Stimulated activated CD8-positive, alpha-beta memory T cell treated with anti-CD3 and anti-CD28 coated beads, Interleukin-15, amount 100 ng/mL, for 1 hour (primary cell): ENCODE measurements at places on chromosomes 4 and X.

DNA sequence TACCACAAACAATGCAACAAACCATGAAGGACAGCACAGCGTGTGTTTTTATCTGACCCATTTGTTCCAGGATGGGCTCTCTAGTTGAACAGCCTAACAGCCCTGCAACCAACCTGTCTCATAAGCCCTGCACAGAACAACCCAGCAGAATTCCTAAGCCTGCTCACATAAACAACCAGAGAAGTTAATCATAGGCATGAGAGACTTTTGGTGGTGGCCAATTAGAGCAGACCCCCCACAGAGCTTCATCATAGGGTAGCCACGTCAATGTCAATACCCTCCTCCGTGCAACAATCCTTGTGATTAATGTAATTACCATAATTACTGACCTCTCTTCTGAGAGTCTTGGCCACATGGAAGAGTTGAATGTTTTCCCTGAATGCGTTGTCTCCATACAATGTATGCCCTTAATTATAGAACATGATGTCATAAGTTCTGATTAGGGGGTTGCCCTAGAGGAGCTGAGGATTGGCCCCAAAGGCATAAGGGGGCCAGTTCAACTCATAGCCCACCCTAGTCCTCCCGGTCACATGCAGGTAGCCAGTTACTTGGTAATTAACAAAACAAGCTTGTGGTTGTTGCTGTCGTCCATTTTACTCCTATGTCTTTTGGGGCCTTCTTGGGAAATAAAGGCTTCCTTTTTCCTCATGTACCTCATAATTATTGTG lies 92.7 kb downstream of the SYNPO2 start:
- DNase-seq = no peak

- no peak for DNase-seq
Measured at GRCh38 chr4:87853108-87853507, 20.3 kb downstream of the MEPE start.

- DNase-seq = no peak
Measured at GRCh38 chr4:81030981-81031791, 678 bp downstream of the BMP3 start.

DNA sequence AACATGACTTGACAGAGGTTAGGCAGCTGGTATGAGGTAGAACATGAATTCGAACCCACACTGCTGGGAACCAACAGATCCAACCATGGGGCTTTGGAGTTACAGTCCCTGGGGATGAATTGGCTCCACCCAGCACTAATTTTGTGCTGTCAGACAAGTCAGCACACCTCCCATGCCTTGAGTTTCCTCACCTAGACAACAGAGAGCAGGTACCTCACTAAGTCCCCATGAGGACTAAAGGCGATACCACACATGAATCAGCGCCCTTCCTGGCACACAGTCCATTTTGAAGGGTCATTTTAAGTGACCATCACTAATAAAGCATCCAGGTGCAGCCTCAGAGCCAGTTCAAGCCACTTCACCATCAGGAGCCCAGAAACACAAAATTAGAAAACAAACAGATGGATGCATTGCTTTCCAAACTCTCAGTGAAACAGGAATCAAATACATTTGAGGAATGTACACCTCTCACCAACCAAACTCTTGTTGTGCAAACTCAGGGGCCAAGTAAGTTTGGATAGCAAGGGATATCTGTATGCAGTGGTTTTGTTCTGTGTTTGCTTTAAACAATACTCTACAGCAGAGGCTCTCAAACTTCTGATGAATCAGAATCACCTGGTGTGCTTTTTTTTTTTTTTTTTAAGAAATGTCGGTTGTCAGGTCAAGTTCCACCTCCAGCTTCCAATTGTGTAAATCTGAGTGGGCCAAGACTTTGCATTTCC lies 10.1 kb downstream of the IDS start:
- no peak for DNase-seq

- DNase-seq = no peak
Measured at GRCh38 chr4:141099326-141099725, 33.9 kb downstream of the RNF150 start.

DNA sequence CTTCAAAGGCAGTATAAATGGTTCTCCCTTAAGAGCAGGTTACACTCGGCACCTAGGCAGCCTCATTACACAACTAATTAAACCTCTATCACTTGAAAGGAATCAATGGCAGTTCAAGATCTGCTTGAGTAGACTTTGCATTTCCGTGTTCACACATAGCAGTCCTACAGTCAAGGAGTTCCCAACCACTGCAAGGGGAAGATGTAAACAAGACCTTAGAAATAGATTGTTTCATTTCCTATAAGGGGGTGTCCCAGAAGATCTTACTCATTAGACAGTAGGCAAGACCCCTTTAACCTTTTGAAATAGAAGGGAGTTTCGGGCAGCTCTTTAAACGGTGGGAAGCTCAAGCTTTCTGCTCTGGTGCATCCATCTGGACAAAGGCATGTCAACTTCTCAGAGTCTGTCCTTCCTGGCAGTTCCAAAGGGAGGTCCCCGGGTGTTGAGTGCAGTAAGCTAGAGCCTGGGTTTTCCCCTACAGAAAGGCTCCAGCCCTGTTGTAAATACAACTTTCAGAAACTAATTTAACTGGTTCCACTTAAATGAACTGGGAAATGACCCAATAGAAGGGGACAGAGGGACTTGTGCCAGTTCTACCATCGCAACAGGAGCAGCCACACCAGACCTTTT lies 150.8 kb downstream of the RBMX2 start:
- DNase-seq = no peak

GRCh38 chr4:138185859-138186645 lies 56.1 kb downstream of the SLC7A11 start:
- DNase-seq = no peak

- DNase-seq = no peak
Measured at GRCh38 chr4:176549161-176549865, 229.5 kb downstream of the SPCS3 start.

DNA sequence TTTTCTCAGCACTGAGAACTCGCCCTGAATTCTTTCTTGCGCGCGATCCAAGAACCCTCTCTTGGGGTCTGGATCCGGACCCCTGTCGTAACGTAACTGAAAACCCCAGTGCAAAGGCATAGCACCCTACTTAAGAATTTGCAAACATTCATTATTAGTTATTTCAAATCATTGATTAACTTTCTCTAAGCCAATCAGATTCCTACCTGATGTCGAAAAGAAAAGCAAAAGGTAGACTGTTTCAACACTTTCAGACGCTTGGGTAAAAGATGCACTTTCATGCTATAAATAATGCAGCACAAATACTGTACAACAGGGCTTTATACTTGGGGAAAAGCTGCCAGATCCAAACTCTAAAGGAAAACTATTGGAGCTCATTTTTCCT lies 817 bp upstream of the WDR19 start:
- DNase-seq = no peak

GRCh38 chr4:79854856-79855502 lies 218.1 kb downstream of the ANTXR2 start:
- no peak for DNase-seq

DNA sequence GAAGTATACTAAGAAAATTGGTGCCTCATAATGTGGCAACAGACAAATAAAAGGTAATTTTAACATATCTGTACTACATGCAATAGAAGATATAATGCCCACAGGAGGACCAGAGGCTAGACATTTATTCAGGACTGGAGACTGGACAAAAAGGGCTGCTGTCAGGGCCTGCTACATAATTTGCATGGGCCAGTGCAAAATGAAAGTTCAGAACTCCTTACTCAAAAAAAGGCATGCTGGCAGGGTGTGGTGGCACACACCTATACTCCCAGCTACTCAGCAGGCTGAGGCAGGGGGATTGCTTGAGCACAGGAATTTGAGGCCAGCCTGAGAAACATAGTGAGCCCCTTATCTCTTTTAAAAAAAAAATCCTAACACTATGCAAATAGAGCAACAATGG lies 12.4 kb upstream of the MAOA start:
- no peak for DNase-seq

DNA sequence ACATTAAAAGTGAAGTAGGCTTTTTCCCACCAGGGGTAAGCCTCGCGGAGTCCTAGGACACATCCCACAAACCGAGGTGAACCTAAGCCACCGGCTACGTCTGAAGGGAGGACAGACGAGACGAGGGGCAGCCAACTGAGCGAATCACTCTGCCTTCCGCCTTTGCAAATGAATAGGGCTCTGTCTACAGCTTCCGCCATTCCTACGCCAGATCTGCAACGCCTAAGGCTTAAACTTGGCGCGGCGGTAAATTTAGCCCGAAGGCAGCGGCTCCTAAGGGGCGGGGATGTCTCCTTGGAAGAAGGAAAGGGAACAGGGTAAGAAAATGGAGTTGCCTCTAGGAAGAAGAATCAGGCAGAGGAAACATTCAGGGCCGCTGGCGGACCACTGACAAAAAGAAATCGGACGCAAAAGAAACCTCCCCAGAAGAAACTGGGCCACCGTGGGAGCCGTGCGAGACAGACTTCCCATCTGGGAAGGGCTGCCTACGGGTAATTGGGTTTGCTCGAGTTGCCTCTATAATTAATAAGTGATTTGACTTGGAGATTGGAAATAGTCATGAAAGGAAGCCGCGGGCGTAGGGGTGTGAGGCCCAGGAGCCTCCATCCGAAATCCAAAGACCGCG lies 90.5 kb downstream of the BCOR start:
- no peak for DNase-seq

- no peak for DNase-seq
Measured at GRCh38 chrX:132292793-132293192, 73.5 kb upstream of the RAP2C start.

- no peak for DNase-seq
Measured at GRCh38 chrX:16136080-16136479, 12.7 kb downstream of the GRPR start.

DNA sequence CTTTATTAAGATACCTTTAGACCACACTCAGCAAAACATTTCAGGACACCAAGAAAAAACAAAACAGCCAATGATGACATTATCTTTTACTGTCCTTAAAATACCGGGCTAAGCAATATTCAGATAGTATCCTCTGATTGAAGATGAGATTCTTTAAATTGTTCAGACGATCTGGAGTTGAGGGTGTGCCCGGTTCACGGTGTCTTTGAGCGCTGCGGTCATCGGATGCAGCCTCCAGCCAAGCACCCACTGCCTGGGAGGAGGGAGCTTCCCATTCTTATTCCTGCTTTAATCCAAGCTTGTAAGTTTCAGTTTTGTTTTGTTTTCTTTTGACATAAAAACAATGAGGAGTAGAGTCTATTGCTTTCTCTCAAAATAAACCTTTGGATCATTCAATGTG lies 14.1 kb downstream of the FAM149A start:
- no peak for DNase-seq

GRCh38 chr4:340011-340410 lies 2.4 kb downstream of the ZNF141 start:
- no peak for DNase-seq

- DNase-seq = no peak
Measured at GRCh38 chr4:181684310-181684709, 558.9 kb upstream of the TENM3 start.

- no peak for DNase-seq
Measured at GRCh38 chrX:141839856-141840255, 1.7 kb downstream of the MAGEC3 start.

- no peak for DNase-seq
Measured at GRCh38 chrX:119677654-119677981, 15.3 kb downstream of the SEPTIN6 start.

- DNase-seq = no peak
Measured at GRCh38 chrX:93538575-93538974, 134.8 kb downstream of the NAP1L3 start.

GRCh38 chrX:2511326-2511725 lies 10.6 kb upstream of the DHRSX start:
- no peak for DNase-seq

DNA sequence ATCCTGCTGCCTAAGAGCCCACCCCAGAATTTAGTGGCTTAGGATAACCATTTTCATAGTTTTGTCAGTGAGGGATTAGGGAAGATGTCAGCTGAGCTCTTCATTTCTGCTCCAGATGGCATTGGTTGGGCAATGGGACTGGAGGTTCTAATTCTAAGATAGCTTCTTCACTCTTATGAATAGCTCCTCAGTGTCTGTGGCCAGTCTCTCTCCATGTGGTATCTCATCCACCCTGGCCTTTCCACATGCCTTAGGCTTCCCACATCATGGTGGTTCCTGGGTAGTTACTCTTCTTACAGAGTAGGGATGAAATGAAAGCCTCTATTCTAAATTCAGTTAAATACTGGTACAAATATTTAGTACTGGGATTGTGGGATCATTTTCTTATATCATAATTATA lies 31.3 kb downstream of the REPS2 start:
- no peak for DNase-seq

DNA sequence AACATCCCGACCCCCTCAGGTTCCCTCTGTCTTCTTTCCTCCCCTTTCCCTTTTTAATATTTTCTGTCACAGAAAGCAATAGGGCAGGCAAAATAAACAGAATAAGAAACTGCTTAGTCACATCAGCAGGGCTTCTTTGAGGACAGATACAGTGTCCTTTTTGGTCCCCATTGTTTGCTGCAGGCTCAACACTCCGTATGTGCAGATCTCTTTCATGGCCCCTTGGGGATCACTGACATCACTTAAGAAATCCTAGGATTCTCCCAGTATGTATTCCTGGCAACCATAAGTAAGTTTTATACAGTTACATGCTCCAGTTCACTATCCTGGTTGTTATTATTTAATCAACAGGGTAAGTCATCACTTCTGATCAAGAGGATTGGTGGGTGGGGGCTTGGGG lies 448.0 kb downstream of the NKX6-1 start:
- DNase-seq = no peak
